NCI-H1436 treated with DMSO at 0.1 percent for 48 hours (cell line): ENCODE measurements at places on chromosomes 11 and 22.
A peak's percentile ranks its signal among the peaks of the same experiment; 100 is the strongest.

- peak; percentile 32 for DNase-seq
These were observed at the start of gene MADD for GRCh38 chr11:47269829-47270305. MADD (plus strand) TSS chr11:47270133.

DNA sequence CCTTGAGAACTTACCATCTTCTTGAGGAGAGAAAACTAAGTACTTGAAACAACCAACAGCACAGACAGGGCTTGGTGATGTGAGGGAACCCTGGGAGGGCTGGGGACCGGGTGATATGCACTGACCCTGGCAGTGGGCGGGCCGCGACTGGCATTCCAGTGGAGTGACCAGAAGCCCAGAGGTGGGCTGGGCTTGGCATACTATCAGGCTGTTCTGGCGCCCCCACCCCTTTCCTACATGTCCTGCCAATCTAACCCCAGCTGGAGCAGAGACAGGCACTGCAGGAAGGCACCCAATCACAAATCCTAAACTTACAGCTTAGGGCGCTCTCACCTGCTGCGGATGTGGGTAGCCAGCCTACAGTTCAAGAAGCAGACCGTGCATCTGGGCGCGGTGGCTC lies 54.0 kb upstream of the GCAT start:
- DNase-seq, result no peak

DNA sequence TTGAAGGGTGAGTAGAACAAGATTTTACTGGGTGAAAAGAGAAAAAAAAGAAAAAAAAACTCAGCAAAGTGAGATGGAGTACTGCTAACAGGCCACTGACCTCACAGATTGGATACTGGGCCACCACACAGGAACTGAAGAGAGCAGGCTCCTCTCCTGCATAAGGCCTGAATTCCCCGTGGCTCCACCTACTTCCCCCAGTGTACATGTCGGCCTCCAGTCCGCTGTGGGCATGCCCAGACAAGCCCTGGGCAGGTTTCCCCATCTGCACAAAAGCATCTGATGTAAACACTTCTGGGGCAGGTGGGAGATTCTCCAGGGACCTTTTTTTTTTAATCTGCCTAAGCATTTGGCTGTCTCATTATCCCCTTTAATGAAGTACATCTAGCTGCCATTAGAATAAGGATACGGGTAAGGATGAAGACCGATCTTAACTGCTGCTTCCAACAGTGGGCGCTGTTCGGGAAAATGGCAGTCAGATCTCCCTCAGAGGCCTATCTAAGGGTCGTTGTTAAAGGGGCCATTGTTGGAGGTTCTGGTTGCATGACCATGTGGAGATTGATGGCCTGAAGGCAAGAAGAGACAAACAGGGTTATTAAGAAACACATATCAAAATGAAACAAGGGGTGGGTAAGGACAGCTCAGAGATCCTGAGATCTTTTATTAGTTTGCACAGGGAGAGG lies 48.5 kb downstream of the MS4A13 start:
- peak; percentile 88 for DNase-seq

DNA sequence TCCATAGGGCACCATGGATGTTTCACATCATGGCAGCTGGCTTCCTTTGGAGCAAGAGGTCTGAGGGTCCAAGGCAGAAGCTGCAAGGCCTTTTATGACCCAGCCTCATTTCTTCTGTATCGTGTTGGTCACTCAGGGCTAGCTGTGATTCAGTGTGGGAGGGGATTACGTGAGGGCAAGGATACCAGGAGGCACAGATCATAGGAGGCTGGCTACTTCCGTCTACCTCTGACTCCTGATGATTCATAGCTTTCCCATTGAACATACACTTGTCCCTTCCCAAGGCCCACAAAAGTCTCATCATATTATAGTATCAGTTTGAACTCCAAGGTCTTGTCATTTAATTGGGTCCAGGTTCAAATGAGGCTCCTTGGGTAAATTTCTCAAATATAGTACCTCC lies 135.3 kb upstream of the ZBED5 start:
- no peak for DNase-seq

DNA sequence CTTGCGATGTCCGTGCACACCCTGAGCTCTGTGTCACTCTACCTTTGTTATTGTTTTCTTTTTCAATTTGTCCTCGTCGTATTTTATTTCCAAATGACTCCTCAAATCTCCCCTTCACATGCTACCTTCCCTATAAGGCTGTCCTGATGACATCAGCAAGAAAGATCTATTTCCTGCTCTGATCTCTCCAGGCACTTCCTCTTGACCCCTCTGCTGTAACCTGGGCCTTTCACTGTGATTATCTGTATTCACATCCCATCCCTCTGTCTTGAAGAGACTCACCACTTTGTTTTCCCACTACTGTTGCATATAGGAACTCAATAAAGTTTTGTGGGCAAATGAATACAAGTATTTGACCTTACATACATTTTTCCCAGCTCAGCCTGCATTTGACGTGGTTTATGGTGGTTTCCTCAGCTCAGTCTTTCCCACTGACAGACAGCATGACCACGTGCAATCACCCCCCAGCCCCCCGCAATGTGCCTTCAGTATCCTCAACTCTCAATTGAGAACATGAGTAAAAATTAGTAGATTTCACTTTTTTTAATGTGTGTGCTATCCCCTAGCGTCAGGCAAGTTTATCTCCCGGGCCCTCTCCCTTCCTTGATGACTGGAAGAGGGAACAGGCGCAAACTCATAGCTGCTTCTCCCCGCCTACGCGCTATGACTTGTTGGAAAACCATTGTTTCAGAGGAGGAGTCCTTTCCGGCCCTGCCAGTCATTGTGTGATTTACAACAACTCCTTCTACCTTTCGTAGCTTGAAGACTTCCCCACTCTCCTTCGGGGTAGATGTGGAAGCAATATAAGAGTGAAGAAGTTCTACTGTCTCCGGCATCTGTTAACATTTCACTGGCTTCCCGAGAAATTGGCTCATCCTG lies 498.5 kb downstream of the NTM start:
- no peak for DNase-seq

DNA sequence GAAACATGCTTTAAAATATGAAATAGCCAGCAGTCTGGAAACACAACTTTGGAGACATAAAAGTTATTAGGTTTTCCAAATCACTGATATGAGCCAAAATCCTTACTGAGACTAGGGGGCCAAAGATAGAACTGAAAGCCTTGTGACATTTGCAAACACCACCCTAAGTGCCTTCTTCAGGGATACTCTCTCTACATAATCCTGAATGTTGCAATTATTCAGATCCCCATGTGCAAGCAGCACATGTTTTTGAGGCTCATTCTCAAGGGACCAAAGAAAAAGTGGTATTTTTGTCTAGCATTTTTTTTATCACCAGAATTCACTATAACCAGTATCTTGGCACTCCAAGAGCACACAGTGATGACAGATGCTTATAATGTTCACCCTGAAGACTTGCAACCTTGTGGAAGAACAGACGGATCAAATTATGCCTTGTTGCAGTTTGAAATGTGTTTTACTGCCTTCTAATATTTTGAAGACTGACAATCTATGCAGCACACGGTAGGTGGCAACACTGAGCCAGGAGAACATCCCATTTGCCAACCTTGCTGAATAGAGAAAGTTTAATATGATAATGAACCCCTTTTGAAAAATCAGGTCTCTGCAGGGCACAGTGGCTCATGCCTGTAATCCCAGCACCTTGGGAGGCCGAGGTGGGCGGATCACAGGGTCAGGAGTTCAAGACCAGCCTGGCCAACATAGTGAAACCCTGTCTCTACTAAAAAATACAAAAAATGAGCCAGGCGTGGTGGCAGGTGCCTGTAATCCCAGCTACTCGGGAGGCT lies 78.5 kb downstream of the PLEKHA7 start:
- DNase-seq, result no peak
